Aorta (tissue), 5 donors: ENCODE measurements at places on chromosomes 4 and X.

- DNase-seq = no peak
Observed at GRCh38 chr4:188552741-188553275, 413.6 kb downstream of the TRIML1 start.

- no peak for DNase-seq
Observed at GRCh38 chr4:53101191-53101581, 239.1 kb downstream of the RASL11B start.

- no peak for DNase-seq
Observed at GRCh38 chr4:127783955-127784770, 2.0 kb downstream of the HSPA4L start.

GRCh38 chr4:75069493-75070074, 136.7 kb downstream of the PARM1 start:
- DNase-seq = no peak

GRCh38 chrX:73615022-73615421, 52.0 kb downstream of the CHIC1 start:
- DNase-seq = no peak

DNA sequence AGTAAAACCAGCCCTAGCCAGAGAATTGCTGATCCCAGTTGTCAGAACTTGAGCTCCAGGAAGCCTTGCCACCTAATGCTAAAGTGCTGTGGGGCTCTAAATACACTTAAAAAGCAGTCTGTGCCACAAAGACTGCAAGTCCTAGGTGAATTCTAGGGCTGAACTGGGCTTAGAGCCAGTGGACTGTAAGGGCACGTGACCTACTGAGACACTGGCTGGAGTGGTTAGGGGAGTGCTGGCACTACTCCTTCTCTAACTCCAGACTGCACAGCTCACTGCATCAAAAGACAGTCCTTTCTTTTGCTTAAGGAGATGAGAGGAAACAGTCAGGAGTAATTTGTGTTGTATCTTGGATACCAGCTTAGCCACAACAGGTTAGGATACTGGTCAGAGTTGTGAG, 1240.2 kb downstream of the FAM133A start:
- no peak for DNase-seq

GRCh38 chrX:94908171-94908570, 1234.2 kb downstream of the FAM133A start:
- no peak for DNase-seq

GRCh38 chr4:153620352-153620751, 63.7 kb upstream of the TLR2 start:
- no peak for DNase-seq

DNA sequence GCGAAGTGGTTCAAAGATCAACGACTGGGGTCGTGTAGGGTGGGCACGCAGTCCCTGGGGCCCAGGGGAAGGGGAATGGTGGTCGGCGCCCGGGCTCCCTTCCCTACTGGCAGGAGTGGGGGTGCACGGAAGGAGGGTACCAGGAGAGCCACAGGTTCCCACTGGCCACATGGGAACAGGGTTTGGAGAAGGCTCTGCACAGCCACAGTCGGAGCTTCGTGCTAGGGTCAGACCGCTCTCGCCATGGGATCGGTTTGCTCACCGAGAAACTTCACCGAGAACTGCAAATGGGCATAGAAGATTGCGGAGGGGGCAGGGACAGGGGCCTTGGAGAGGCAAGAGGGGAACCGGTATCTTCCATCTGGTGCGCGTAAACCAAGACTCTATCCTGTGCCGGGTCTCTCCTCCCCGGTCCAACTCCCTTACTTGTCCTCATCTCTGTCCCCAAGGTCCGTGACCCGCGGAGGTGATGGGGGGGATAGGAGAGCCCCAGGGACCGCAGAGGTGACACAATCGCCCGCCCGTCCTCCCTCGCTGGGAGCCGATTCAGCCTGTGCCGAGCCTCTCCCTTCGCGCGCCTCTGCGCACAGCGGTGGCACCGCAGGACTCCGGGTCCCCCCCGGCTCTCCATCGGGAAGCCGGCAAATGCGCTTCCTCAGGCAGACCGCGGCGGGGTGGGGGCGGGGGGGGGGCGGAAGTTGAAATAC, 1.0 kb downstream of the SCD5 start:
- peak; percentile 82 for DNase-seq

DNA sequence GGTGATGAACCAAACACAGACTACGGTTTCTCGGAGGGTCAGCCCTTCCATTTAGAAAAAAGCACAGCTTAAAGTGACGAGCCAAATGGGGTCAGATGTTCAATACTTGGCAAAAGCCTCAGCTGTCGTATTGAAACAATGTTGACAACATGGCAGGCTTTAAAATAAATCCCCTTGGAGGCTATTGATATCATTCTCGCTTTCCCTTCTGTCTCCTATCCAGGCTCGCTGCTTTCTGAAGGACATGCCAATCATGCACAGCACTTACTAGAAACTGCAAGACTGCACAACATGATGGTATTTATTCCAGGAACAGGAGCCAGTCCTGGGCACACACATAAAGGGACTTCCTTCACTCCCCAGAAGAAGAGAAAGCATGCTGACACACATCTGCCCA, 137.9 kb downstream of the SLC7A11 start:
- DNase-seq = no peak

DNA sequence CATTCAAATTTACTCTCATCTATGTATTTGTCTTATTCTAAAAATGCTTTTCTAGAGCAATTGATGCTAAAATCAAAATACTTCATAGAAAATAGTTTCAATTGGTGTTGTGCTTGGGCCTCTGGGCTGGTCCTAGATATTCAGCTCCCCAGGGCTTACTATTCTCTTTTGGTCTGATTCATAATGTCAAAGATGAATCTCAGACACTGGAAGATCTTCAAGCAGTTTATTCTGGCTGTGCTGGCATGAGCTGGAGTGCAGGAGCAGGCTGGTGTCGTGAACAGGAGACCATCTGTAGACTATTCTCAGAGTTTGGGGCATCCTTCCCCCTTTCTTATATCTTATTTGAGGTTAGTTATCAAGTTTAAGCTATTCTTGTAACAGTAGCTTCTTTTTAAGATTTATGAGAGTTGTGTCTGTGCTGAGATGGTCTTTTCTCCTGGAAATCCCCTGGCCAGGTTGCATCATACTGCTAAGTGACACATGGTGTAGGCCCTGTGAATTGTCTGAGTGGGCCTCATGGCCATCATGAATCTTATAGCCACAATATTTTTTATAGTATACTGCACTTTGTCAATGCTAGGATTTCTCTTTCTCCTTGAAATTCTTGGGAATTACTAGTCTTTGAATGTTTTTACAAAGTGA, 1624.0 kb upstream of the IGFBP7 start:
- DNase-seq = no peak

GRCh38 chr4:22897520-22898108, 204.9 kb downstream of the GBA3 start:
- no peak for DNase-seq

DNA sequence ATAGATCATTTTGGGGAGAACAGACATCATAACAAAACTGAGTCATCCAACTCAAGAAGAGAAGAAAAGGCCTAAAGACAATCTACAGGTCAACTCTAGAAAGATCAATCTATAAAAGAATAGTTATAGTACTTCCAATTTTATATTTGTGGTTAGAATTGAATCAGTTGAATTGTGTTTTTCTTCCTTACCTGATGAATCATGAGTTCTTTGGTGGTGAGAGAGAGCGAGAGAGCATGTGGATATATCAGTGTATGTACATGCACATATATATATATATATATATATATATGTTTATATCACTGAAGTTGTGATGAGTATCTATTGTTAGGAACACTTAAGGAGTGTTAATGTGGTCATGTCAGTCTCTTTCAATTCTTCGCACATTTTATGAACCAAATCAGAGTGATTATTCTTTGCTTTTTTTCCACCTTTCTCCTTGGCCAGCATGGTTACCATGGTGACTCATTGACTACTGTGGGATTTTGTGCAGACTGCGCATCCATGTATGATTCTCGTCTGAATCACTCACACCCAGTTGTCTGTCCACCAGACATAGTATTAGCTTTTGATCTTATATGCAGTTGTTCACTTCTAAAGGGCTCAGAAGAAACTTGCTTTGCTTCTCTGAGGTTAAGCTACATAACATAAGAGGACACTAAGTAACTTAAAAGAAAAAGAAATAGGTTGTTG, 90.4 kb upstream of the RAB40AL start:
- no peak for DNase-seq

DNA sequence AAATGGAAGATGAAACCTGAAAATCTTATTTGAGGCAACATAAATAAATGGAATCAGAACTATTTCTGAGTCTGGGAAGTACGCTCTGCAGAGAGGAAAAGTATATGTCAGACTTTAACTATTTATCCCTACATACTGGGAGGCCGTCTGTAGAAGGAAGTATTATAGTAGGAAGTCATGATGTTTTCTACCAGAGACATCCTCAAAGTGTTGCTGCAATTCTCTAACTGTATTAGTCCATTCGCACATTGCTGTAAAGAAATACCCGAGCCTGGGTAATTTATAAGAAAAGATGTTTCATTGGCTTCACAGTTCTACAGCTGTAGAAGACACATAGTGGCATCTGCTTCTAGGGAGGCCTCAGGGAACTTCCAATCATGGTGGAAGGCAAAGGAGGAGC, 88.7 kb upstream of the TBL1X start:
- DNase-seq = no peak

- peak; percentile 72 for DNase-seq
Observed at GRCh38 chr4:156774422-156774821, 197.2 kb downstream of the PDGFC start.

DNA sequence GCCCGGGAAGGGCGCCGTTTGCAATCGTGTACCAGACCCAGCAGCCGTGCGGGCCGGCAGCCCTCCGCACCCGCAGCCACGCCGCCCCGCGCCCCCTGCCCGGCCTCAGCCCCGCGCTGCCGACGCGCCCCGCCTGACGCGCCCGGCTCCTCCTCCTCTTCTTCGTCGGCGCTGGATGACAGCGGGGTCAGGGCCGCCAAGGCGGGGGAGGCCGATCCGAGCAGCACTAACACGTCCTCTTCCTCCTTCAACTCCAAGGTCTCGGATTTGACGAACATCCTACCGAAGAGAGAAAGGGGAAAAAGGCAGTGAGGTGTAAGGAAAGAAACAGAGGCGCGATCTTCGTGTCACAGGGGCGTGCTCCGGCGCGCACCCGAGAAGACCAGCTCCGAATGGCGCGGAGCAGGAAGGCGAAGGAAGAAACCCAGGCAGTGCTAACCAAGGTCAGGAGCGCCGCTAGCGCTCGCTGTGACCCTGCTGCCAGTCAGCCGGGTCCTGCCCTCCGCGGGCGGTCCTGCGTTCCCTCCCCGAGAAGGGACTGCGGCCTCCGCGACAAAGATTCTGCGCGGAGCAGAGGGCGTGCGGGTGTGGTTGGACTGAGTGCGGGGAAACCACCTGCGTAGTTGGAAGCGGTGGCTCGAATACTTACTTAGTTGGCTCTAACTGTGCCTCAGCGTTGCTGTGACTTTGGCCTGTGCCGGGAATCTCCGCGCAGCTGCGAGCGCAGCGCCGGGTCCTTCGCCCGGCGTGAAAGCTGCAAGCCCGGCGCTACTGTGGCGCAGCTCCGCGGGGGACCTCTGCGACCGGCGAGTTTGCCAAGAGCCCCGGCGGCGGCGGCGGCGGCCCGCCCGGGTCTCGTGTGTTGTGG, 548 bp downstream of the NEUROG2 start:
- DNase-seq = no peak

DNA sequence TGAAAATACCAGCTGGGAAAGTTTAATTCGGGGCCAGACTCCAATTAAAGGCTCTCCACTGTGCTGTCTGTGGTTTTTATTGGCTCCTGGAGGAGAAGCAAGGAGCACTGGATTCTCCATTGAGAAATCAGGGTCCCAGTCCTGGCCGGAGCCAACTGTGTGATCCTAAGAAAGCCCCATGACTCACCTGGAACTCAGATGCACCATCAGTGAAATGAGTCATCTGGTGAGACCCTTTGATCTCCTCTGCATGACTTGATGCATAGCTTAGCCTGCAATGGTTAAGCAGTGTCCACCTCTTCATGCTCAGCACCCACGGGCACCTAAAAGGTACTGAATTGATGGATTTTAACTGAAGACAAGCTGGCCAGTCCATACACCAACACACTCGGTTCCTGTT, 119.2 kb upstream of the VCX3B start:
- no peak for DNase-seq

DNA sequence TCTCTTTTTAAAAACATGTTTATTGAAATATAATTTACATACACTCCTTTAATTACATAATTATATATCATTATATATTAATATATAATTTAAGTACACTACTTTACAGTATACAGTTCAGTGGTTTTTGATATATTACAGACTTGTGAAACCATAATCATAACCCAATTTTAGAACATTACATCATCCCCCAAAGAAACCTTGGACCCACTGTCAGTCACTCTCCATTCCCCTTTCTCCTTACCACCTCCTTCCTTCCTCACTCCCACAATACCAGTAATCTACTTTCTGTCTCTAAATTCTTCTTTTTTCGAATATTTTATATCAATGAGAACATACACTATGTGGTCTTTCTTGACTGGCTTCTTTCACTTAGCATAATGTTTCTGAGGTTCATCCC, 17.9 kb upstream of the EXOSC9 start:
- no peak for DNase-seq

DNA sequence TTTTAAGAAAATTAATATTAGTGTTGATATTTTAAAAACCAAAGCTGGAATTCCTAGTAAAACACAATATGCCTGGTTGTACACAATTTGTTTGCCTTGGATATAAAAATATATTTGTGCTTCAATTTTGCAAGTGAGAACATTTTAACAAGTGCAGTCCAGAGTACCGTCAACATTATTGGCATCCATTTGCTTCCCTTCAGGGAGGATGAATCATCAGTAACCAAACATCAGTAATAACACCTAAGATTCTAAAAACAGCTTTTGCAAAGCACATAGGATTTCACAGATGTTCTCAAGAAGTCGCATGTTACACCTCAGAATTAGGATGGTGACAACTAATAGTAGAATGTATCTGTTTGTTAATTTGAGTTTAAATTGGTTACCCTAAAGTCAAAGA, 262.6 kb upstream of the BMP3 start:
- no peak for DNase-seq

GRCh38 chrX:19658030-19658429, 142.7 kb upstream of the MAP3K15 start:
- DNase-seq = no peak

DNA sequence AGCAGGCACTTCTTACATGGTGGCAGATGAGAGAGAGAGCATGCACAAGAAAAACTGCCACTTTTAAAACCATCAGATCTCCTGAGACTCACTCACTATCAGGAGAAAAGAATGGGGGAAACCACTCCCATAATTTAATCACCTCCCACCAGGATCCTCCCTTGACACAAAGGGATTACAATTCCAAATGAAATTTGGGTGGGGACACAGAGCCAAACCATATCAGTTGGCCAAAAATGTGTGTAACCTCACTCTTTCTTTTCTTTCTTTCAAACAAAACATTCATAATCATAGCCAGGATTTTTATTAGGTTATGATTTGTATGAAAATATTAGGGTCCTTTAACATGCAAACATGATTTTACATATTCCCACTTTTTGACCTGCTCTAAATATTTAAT, 222.1 kb downstream of the PCDH18 start:
- DNase-seq = no peak
